AG04449 (cell line): ENCODE measurements at places on chromosomes 1 and 21.

GRCh38 chr1:63983391-63984256 lies 209.8 kb downstream of the ROR1 start:
- no peak for DNase-seq

GRCh38 chr1:2041305-2041704 lies 8.9 kb upstream of the PRKCZ start:
- DNase-seq, result no peak

GRCh38 chr1:205141236-205142101 lies 19.7 kb upstream of the RBBP5 start:
- peak; percentile 45 for DNase-seq

DNA sequence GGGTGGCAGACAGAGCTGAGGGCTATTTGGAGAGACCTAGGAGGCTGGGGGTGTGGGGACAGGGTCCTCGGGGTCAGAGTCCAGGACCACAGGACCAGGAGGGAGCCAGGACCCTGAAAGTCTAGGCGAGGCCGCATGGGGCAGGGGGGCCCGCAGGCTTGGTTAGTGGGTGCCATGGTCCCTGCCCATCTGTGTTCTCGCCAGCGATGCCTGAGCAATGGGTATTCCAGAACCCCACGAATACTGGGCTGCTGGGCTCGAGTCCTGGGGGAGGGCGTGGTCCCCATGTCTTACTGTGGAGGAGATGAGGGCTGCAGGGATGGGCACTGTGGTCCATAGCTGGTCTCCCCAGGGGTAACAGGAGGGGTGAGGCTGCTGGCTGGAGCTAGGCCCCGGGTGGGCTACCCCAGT lies 2.0 kb downstream of the KRTAP10-6 start:
- DNase-seq, result no peak

- no peak for DNase-seq
These were observed 10.6 kb upstream of the RUNX1 start for GRCh38 chr21:35059742-35060141.

GRCh38 chr1:247118946-247119446 lies 14.8 kb upstream of the ZNF669 start:
- no peak for DNase-seq

DNA sequence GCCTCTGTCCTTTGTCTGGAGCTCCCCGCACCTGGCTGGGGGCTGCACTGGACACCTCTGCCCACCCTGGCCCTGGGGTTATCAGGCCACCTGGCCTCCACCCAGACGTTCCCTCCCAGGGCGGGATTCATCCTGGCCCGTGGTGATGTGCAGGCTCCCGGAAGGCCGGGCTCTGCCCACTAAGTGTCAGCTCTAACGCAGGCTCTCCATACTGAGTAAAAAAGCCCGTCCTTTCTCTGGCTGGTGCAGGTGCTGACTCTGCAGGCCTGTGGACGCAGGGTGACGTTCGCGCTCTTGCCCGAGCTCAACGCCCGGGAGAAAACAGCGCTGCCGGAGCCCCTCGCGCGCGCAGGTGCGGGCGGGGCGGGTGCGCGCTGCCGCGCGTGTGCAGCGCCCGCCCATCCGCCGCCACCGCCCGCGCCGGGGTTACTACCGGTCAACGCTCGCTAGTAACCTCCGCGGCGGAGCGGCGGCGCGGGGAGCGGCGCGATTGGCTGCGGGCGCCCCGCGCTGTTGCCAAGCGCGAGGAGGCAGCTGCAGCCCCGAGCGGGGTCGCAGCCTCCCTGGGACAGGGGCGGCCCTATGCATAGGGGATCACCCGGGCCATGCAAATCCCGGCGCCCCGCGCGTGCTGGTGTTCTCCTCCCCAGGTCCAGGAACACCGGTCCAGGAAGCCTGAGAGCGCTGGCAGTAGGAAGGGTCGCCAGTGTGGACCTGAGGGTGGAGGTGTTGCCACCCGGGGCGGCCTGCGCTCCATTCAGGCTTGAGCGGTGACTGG lies 15.7 kb downstream of the ABCG1 start:
- no peak for DNase-seq

DNA sequence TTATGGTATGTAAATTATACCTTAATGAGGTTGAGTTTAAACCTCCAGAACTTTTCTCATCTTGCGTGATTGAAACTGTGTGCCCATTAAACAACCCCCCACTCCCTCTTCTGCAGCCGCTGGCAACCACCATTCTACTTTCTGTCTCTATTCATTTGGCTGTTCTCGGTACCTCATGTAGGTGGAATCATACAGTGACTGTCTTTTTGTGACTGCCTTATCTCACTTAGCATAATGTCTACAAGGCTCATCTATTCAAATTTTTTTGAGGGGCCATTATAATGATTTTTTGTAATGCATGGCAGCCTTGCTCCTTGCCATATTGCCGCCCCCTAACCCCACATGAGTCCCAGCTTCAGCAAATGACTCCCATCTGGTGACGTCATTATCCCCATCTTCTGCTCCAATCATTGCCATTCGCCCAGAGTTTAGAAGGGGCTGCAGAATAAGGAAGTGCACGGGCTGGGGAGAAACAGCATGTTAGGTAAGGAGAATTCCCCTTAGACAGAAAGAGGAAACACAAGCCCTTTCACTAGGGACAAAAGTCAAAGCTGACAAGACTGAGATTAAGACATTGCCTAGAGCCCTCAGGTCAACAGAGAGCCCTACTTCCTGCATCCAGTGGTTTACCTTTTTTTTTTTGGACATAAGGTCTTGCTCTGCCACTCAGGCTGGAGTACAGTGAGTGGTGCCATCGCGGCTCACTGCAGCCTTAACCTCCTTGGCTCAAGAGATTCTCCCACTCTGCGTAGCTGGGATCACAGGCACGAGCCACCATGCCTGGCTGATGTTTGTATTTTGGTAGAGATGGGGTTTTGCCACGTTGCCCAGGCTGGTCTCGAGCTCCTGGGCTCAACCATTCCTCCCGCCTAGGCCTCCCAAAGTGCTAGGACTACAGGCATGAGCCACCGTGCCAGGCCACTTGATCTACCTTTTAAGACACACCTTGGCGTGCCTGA lies 78.4 kb upstream of the ERRFI1 start:
- no peak for DNase-seq

DNA sequence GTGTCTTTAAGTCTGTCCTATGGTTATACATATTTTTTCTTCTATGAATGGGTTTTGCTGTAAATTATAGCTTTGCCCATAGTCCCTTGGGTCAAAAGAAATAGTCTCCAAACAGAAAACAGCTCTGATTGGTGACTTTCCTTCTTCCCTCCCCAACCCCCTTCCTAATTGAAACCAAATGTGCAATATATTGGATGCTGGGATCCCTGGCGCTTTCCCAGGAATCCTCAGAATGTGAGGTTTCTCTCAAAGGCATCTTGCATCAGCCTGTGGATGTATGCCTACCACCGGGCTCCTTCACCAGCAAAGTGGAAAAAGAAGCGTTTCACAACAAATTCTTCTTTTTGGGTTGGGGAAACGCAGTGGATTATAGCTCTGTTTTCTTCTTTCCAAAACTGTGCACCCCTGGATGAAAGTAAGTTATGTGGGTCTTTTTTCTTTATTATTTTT lies at the start of gene DDR2:
Gene DDR2 (plus strand): TSS at position 248 of the 450 bp plus-strand sequence. CDS start 86,600 bp downstream, outside the sequence.
- DNase-seq, result peak; percentile 91

- DNase-seq, result no peak
These were observed 88.5 kb downstream of the SLC44A5 start for GRCh38 chr1:75522389-75522788.

- DNase-seq, result peak; percentile 49
These were observed 192.2 kb downstream of the TGFB2 start for GRCh38 chr1:218537122-218537913.

DNA sequence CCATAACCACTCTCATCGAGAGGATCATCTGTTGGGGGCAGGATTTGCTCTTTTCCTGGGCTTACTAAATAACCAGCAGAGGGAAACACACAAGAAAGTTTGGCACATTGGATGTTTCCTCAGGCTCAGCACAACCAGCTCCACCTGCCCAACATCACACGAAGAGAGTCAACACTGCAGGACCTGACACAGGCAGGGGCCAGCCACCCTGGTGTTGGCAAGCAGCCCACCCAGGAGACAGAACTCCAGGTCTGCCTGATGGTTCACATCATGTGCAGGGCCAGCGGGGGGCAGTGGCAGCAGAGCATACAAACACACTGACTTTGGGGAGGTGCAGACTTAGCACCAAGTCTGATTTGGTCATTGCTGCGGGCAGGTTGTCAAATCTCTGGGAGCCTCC lies 182.3 kb upstream of the GALNT2 start:
- no peak for DNase-seq

- DNase-seq, result no peak
These were observed 5.1 kb upstream of the RFX5 start for GRCh38 chr1:151352021-151352718.

DNA sequence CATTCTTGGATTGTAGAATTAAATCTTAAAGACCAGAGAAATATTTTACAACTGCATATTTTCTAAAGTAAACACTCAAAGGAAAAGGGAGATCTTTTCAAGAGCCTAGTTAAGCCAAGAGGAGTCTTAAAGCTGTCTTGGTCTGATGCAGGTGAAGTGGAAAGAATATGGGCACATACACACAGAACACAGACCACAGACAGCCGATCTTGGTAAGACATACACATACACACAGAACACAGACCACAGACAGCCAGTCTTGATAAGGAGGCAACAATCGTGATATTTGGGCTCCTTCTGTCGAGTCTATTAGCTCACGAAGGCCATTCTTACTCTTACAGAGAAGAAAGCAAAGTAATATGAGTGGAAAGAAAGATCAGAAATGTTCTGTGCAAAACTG lies 1153.9 kb upstream of the TMPRSS15 start:
- no peak for DNase-seq

GRCh38 chr1:170218257-170218650 lies 72.5 kb downstream of the NTMT2 start:
- no peak for DNase-seq

DNA sequence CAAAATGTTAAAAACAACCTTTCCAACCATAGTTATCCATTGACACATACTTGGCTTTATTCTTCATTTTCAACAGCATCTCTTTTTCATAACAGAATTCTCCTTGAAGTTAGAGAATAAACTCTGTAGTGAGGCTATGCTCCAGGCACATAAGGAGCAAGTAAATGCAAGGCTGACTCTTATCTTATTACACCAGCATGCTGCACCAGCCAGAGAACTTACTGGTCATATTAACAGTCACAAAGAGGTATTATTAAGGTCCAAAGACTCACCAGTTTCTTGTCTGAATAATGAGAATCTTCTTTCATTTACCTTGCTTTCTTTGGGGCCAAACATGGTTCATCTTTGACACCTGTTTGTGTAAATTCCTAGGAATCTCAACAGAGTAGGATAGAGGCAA lies 71.3 kb upstream of the IVNS1ABP start:
- DNase-seq, result no peak

- no peak for DNase-seq
These were observed 206.3 kb downstream of the HS2ST1 start for GRCh38 chr1:87120779-87121178.

GRCh38 chr1:203481196-203481595 lies 5.6 kb downstream of the PRELP start:
- no peak for DNase-seq

DNA sequence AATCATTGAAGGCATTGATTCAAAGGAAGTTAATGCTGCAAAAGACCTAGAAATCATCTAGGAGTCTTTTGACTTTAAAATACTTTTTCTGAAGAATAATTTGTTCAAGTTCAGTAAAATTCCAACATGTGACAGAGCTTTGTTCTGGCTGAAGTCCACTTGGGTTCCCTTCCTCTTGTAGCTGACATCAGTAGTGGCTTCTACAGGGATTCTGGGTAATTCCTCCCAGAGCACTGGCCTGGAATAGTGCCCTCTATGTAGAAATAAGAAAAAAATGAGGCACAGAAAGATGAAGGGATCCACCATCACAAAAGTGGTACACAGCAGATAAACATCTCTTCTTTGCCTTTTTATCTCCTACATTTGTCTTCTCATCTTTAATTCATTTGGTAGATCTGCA lies 548.1 kb downstream of the LTN1 start:
- no peak for DNase-seq

DNA sequence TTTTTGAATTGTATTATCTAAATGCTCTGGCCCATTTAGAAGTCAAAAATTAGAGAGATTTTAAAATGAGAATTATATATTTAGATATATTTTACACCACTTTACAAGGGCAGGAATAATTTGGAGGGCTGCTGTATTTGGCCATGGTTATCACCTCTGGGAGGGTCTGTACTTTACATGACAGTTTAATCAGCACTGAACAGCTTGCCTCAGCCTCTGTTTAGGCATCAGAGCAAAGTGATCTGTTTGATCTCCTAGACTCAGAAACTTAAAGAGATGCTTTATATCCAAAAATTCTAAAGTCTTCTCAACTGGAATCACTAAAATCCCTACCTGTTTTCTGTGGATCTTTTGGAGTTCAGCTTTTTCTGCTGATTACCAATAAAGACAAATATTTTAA lies 5.4 kb upstream of the SPTA1 start:
- DNase-seq, result no peak

DNA sequence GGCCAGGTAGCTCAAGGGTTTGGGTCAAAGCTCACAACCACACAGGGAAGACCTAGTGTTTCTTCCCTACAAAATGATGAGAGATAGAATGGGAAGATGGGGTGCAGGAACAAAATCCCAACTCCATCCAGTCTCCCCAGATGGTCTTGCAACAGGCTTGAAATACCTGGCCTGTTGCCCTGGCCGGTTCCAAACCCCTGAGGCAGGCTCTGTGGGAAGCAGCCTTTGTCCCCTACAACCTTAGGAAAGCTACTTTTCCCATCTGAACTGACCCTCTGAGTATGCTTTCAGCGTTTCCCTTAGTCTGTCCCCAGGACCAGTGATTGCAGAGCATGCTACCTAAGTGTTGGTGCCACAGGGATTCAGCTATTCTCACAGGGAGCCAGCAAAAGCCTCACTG lies 104.0 kb downstream of the GDAP2 start:
- no peak for DNase-seq

DNA sequence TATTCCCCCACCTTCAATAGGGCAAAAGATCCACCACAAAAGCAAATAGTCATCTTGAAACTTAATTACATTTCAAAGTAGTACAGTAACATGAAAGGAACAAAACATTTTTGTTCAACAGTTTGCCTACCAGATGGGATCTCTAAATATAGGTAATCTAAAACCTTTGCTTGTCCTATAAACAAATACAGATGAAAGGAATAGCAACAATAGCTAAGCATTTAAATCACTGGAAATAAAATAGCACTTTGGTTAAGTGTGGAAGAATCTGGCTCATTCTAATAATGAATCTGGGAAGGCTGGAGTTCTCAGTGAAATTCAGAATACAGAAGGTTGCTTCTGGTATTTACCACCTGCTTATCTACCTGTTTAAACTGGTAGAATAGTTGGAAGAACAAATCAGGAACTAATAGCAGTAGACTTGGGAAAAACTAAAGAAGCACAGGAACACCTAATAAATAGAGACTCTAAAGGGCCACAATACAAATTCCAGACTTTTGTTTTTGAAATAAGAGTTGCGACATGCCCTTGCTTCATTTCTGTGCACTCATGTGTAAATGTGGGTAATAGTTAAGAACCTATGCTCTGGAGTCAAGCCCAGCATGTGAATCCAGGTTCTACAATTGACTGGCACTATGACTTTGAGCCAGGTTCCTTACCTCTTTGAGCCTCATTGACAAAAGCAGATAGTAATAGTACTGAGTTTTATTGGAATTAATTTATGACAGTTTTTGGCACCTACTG lies 2.3 kb upstream of the LYPLAL1 start:
- DNase-seq, result no peak

- no peak for DNase-seq
These were observed 12.9 kb downstream of the PLEKHM2 start for GRCh38 chr1:15696956-15697521.
